Hematopoietic multipotent progenitor cell treated with erythropoietin and hydrocortisone succinate and interleukin-3 and kit ligand, for 8 days (in vitro differentiated cells): ENCODE measurements at places on chromosomes 7 and 10.

DNA sequence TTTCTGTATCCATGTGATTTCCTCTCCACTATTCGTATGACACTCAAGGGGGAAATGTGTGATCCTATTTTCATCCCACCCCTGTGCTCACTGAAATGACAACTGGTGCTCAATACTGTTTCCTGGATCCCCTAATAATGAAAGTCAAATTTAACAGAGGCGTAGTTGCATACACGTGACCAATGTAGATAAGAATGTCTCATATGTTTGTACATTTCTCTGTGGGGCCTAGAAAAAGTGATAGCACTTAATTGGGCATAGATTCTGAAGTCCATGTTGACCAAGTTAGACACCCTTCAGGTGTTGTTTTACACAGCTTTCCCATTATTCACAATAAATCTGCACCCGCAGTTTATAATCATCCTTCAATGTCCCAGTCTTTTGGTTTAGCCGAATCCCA, 59.1 kb downstream of the JAZF1 start:
- DNase-seq: peak; percentile 61

DNA sequence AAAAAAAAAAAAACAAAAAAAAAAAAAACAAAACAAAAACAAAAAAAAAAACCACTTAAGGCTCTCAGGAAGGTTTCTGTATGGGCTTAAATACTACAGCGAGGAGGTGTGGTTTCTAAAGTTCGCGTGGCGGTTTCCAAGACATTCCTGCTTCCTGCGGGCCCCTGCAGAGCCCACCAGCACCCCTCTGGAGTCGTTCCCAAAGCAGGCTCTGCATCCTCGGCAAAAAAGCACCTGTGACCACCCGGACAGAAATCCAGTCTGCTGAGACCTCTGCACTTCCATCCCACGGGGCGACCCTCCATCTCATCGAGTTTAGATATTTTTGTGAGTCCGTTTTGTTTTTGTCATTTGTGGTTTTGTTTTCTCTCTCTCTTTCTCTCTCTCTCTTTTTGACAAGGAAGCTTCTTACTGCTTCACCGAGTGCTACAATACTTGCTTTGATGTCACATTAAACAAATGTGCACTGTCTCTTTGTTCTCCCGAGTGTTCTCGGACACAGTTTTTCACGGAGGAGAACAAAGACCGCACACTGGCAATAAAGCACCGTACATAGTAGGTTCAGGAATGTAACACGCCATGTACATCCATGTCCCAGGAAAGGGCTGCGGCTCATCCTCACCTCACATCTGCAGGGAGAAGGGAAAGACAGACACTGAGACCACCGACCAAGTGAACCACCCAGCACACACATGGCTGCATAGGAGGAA, 21.5 kb downstream of the PDGFA start:
- no peak for DNase-seq

GRCh38 chr10:87656431-87657072, 3.1 kb upstream of the PAPSS2 start:
- peak; percentile 66 for DNase-seq

DNA sequence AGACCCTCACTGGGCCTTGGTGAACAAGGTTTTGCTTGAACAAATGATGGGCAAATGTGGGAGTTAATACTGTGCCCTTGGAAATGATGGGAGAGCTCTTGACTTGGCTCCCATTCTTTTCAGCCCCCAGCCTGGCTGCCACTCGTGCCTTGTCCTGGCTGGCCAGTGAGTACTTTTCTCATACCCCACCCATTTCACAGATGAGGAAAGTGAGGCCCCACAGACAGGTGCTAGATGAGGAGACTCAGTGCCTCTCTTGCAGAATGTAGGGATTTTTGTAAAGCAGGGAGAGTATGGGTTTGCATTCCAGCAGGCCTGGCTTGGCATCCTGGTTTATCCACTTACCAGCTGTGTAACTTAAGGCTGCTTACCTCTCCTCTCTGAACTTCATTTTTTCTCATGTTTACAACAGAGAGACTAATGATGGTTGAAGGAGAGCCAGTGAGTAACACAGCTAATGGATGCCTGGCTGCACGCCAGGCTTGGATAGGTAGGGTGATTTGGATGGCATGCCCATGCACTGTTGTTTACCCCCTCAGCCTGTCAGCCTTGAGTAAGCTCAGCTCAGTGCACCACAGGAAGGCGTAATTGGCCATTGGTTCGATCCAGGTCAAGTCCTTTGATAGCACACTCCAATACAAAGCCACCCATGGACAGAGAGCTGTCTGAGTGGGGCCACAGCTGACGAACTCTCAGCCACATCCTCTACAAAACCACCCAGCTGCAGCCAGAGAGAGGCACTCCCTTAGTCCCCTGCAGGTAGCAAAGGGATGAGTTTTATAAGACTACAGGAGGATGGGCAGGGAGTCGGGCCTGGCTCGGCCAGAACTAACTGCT, 436.8 kb downstream of the RPS24 start:
- DNase-seq: no peak

- peak; percentile 30 for DNase-seq
Measured at GRCh38 chr10:80168679-80169380, 36.3 kb downstream of the PLAC9 start.

GRCh38 chr7:151060113-151060415, 675 bp downstream of the SLC4A2 start:
- no peak for DNase-seq

DNA sequence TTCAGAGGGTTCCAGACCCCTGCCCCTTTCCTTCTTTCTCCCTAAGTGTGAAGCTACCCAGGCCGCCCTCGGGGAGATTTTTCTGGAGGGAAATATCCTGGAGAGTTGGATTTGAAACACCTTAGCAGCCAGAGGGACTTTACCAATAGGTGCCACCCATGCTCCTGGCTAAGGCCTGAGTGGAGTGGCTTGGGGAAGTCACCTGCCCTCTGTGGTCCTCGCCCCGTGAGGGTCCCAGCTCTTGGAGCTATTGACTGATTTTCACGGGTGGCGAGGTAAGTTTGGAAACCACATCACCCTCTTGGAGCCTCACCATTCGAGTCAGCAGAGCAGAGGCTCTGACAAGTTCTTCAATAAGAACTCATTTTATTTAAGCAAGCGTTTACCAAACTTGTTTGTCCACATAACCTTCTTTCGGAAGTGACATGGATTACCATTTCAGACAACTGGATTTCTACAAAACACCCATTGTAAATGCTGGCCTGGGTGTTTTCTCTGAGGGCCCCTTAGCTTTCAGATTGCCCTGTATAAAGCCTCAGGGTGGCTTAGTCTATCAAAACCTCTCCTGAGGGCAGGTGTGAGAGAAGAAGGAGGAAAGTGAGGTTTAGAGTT, 20.4 kb downstream of the AQP1 start:
- DNase-seq: no peak

DNA sequence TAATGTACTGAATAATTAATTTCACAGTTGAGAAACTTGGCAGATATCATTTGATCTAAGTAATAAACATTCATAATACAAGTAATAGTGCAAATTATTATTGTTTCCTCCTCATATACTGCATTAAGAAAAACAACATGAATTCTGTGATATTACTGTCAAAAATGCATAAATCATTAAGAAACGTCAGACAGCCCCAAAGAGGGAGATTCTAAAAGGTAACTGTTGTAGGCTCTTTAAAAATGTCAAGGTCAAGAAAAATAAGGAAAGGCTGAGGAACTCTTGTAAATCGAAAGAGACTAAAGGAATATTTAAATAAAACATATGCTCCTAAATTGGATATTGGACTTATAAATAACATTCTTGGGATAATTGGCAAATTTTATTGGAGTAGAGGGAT, 67.9 kb downstream of the CABCOCO1 start:
- DNase-seq: no peak

DNA sequence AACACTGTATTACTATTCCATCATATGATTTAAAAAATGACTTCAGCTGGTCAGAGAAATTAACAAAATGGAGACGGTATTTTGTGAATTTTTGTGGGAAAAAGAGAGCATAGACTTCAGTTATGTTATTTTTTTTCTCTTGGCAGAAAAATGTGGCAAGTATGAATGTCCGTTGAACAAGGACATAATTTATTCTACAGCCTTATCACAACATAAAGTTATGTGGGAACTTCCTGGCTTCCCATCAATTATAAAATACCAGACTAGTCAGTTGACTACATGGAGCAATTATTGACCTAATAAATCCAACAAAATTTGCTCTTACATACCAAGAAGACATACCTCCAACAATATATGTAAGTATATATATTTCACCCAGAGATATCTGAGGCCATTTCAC, 88.6 kb upstream of the PPP1R3A start:
- no peak for DNase-seq

DNA sequence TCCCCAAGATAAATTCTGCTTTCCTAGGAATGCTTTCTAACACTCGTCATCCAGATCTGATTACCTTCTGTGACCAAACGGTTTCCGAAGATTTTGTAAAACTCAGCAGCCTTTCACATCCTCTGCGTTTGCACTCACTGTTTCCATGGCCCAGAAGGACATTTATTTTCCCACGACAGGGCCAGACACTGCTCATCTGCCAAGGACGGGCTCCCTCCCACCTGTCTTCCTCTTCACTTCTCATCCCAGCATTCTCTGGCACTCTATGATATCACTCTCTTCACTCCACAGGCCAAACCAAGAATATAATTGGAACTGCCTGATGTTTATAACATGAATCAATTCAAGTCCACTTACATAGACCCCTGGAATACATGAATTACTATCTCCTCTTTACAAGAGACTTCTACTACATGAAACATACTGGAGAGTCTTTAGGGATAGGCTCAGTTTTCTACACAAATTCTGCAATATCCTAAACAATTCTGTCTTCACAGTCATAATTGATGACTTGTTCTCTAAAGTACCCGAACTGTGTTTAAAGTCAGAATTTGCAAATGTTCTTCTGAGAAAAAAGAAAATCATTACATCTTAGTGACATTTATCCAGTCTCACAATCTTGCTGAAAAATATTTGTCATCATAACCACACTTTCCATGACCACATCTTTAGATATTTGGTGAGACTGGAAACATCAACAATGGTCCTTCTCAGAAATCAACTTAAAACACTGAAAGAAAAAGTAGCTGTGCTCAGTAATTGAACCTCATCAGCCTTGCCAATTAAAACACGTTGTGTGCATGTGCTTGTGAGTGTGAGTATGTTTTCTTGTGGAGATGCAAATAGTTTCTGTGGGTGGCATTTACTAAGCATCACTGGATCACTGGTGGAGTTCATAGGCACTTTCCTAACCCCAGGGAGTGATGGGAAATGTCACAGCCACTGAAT, 79.5 kb upstream of the PRSS58 start:
- DNase-seq: no peak

DNA sequence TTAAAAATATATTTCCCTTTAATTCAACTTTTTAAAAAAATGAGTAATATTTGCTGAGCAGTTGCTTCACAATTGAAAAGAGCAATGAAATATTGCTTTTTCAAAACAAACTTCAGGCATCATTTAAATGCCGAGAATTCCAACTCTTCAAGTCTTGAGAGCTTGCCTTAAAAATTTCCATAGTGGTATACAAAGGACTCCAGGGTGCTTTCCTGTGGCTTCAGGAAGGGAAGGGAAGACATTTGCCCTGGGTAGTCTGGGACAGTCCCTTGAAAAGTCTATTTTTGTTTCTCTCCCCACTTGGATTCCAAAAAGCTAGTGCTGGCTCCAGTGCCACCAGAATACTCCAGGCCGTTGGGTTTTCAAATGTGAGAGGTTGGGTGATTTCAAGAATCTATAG, 71.7 kb downstream of the HYCC1 start:
- no peak for DNase-seq

- DNase-seq: no peak
Measured at GRCh38 chr7:45446195-45446944, 127.8 kb upstream of the ADCY1 start.

DNA sequence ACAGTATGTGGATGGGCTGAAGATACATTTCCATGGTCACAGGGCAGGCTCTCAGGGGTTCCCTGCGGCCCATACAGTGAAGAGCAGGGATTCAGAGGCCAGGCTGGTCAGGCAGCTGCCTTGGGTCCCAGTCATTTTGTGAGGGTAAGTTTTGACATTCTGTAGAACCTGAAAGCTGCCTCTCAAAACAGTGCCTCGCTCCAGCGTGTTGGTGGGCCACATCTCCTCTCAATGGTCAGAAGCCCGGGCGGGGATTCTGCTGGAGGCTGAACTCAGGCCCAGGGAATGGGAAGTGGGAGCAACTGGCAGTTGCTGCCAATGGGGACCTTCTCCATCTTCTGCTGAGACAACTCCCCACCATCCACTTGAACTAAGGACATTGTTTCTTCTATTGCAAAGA, 190.0 kb downstream of the PTPN20 start:
- no peak for DNase-seq

DNA sequence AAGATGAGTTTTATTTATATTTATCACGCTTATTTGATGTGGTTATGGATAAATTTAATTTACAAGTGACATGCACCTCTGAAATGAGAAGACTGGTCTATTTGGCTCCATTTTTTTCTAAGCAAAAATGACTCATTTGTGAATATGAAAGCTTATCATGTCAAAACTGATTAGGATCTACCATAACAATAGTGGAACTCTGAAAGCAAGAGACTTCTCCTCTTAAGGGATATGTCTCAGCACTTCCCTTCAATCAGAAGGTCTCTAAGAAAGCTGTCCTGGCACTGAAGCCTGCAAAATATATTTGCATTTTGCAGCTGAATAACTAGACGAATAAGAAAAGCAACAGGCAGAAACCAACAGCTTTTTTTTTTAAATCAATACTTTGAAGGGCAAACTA, 12.7 kb downstream of the FAS start:
- DNase-seq: no peak

GRCh38 chr7:123752534-123752933, 3.7 kb upstream of the WASL start:
- DNase-seq: no peak

GRCh38 chr7:151349507-151349853, 7.9 kb downstream of the NUB1 start:
- DNase-seq: no peak
